ENCODE measurements at places on chromosomes 16 and 17. TPM values are rescaled to one million over a fixed set of nuclear protein-coding genes. Genes with fewer than 3 reads are reported as not detected.

CES5A gene
- not detected for total RNA-seq

DNA sequence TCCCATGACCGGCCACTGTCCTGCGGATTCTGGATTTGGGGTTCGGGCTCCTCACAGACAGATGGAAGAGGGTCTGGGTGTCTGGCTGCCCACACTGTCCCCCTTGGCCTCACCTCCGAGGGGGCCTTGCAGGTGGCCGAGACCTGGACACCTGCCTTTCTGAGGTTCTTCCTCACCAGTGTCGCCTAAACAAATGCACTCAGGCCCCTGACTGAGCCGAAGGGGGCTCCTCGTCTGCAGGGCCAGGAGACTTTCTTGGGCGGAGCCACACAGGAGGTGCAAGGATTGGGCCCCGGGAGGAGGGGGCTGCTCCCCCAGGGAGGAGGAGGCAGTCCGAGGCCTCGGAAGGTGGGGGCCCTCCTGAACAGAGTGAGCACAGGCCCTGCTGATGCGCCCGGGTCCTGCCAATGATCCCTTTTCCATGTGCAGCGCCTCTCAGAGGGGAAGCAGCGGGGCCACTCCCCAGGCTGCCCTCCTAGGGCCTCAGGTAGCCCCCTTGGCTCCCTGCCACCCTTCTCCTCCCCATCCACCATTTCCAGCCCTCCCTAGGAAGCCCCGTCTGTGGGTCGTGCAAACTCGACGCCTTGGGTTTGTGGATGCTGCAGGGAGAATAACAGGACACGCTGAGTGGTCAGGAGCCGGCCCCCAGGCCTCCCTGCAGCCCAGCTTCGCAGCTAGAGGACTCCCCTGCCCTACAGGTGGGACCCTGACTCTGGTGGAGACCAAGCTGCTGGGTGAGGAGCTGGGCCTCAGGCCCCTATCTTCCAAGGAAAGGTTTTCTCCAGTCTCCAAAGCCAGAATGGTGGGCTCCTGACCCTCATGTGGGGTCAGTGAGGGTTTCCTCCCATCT is 63.4 kb upstream of the ZNF469 start:
- no peak for DNase-seq
- H3K27ac ChIP-seq, result no peak overlapping the region
- H3K4me1 ChIP-seq, result no peaks in the 10 kb centered on the region
- H3K27me3 ChIP-seq, result no peaks in the 10 kb centered on the region

ITGB3 gene
- 25.5 TPM for total RNA-seq

DNA sequence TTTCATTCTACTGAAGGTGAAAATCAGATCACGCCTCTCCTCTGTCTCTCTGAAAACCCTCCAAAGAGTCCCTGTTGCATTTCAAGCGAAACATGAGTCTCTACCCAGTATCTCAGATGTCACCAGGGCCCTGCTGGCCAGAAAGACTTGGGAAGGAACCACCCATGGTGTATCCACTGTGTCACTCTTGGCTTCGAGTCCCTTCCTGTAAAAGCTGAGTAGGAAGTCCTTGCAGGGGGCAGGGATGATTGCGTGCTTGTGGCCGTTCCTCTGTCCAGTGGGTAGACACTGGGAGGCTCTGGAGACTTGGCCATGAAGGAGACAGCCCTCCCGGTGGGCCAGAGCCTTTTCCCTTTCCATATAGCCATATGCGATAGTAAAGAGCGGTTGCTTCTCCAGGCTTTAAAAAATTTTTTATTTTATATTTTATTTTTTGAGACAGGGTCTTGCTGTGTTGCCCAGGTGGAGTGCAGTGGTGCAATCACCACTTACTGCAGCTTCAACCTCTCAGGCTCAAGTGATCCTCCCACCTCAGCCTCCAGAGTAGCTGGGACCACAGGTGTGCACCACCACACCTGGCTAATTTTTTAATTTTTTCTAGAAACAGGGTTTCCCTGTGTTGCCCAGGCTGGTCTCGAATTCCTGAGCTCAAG is 19.0 kb upstream of the RMI2 start:
- H3K27me3 ChIP-seq, result no peaks in the 10 kb centered on the region
- DNase-seq, result no peak
- peak overlapping the region; percentile 64 for H3K27ac ChIP-seq
- H3K4me3 ChIP-seq, result no peak overlapping the region
- H3K36me3 ChIP-seq, result no peaks in the 10 kb centered on the region

DNA sequence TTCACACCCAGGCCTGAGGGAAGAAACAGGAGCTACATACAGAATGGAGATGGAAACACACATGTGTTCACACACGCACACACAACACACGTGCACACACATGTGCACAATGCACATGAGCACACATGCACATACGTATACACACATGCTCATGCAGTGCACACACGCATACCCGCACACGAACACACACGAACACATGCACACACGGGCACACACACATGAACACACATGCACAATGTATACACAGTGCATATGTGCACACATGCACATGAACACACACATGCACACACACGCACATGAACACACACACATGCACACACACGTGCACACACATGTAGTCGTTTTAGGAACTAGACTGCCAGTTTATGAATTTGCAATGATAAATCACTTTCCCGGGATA is 49.3 kb upstream of the CDR2 start:
- DNase-seq, result no peak
- no peaks in the 10 kb centered on the region for H3K27me3 ChIP-seq
- no peak overlapping the region for H3K4me3 ChIP-seq
- H3K36me3 ChIP-seq, result no peaks in the 10 kb centered on the region

- H3K27ac ChIP-seq, result no peak within 1 kb of the TSS
- H3K4me1 ChIP-seq, result no peaks in the 10 kb centered on the region
- no peak within 1 kb of the TSS for H3K4me3 ChIP-seq
- no peaks in the 10 kb centered on the region for H3K27me3 ChIP-seq
- H3K36me3 ChIP-seq, result no peaks in the 10 kb centered on the region
Observed at GRCh38 chr17:41489531-41489930, at the start of gene KRT36. Gene KRT36 (minus strand): TSS chr17:41489910. CDS start chr17:41489864, 46 bp downstream.

NPIPB8 gene
- total RNA-seq, result not detected

GRCh38 chr16:85441189-85441889 is 171.8 kb upstream of the GSE1 start:
- no peak for DNase-seq
- no peaks in the 10 kb centered on the region for H3K27me3 ChIP-seq
- H3K27ac ChIP-seq, result no peak overlapping the region
- no peaks in the 10 kb centered on the region for H3K36me3 ChIP-seq
- no peak overlapping the region for H3K4me3 ChIP-seq

CORO1A gene
- 12.7 TPM for total RNA-seq

GRCh38 chr16:56716761-56717160 is 13.2 kb upstream of the NUP93 start:
- no peak overlapping the region for H3K27ac ChIP-seq
- DNase-seq, result no peak
- no peaks in the 10 kb centered on the region for H3K36me3 ChIP-seq
- no peaks in the 10 kb centered on the region for H3K4me1 ChIP-seq
- no peaks in the 10 kb centered on the region for H3K27me3 ChIP-seq

TNFRSF13B gene
- not detected for total RNA-seq

GRCh38 chr16:10181196-10182162 is 749 bp downstream of the GRIN2A start:
- H3K36me3 ChIP-seq, result no peaks in the 10 kb centered on the region
- H3K27ac ChIP-seq, result no peak overlapping the region
- H3K4me3 ChIP-seq, result peak overlapping the region; percentile 5
- DNase-seq, result peak; percentile 32
- H3K4me1 ChIP-seq, result peaks cover 13% of the 10 kb centered on the region
- no peaks in the 10 kb centered on the region for H3K27me3 ChIP-seq

PDE6G gene
- 2.1 TPM for total RNA-seq

SSTR5 gene
- not detected for total RNA-seq

DNA sequence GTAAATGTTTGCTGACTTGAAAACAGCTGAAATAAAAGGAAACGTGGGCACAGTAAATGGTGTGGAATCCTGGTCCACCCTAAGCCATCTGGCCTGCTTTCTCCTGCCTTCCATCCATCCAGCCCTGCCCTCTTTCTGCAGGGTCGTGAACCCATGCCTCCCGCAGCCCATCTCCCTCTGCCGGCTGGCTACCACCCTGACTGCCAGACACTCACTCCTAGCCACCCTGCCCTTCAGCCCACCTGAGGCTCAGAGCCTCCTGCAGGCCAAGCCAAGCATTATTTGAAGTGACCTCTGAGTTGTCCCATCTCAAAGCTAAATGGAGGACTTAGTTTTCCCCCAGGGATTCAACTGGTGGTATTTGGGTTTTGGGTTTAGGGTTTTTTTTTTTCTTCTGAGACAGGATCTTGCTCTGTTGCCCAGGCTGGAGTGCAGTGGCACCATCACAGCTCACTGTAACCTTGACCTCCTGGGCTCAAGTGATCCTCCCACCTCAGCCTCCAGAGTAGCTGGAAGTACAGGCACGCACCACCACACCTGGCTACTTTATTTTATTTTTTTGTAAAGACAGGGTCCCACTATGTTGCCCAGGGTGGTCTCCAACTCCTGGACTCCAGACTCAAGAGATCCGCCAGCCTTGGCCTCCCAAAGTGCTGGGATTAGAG is 8.4 kb downstream of the ZDHHC1 start:
- H3K27ac ChIP-seq, result peak overlapping the region; percentile 85
- no peaks in the 10 kb centered on the region for H3K36me3 ChIP-seq
- no peaks in the 10 kb centered on the region for H3K27me3 ChIP-seq

DNA sequence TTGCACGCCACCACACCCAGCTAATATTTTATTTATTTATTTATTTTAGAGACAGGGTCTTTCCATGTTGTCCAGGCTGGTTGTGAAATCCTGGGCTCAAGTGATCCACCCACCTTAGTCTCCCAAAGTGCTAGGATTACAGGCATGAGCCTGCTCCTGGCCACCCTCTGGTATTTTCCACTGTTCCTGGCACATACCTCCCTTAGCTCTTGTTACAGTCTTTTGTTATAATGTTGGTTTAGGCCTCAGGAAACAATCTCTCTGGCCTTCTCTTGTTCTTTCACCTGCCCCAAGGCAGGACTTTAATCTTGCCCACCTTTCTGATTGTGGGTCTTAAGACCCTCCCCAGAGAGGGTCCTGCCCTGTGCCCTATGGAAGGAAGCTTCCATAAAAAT is 3.6 kb upstream of the CYTH1 start:
- DNase-seq, result no peak
- no peaks in the 10 kb centered on the region for H3K36me3 ChIP-seq

DDX28 gene
- 14.1 TPM for total RNA-seq

DNA sequence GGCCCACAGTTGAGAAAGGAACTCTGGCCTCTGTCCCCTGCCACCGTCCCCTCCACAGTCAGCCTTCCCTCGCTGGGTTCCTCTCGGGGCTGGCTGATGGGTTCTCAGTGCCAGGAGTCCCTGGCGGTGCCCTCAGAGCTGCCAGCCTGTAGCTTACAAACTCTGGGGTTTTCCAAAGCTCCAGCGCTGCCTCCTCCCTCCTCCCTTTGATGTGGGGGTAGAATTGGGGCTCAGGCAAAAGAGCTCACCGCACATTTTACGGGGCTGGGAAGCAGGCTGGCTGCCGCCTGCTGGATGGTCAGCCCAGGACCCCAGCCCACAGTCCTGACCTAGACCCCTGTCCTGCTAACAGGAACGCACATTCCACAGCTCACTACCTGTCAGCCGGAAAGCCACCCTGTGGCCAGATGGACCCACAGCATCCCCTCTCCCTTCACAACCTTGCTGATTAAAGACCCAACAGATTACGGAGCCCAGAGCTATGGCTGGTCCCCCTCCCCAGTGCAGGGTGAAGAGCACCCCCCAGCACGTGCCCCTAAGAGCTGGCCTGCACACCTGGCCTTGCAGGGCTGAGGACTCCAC is 6.0 kb downstream of the VASN start:
- no peaks in the 10 kb centered on the region for H3K4me1 ChIP-seq
- H3K36me3 ChIP-seq, result no peaks in the 10 kb centered on the region
- H3K27ac ChIP-seq, result peak overlapping the region; percentile 96
- DNase-seq, result no peak
- H3K27me3 ChIP-seq, result no peaks in the 10 kb centered on the region

DNA sequence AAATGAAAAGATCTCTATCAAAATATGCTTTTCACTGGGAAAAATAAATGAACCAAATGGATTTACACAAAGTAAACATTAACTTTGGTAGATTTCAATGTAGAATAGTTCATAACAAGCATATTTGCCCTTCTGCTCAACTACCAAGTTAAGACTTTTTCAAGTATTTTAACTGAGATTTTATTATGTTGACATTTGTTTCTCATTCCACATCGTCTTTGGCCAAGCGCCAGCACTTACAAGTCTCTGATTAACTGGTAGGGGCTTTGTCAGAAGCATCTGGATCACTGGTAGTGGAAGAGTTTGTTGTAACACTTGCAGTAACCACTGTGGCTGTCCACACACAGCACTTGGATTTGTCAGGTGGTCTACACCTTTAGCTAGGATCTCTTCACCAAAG is 22.9 kb downstream of the SLFN12L start:
- no peaks in the 10 kb centered on the region for H3K4me1 ChIP-seq
- no peak for DNase-seq
- H3K27me3 ChIP-seq, result no peaks in the 10 kb centered on the region
- H3K27ac ChIP-seq, result no peak overlapping the region
- no peaks in the 10 kb centered on the region for H3K36me3 ChIP-seq
- no peak overlapping the region for H3K4me3 ChIP-seq

SKAP1 gene
- total RNA-seq, result 0.51 TPM

GAST gene
- total RNA-seq, result not detected

ALDH3A2 gene
- total RNA-seq, result 75.4 TPM

SMIM22 gene
- 4.6 TPM for total RNA-seq

- H3K27me3 ChIP-seq, result no peaks in the 10 kb centered on the region
- H3K27ac ChIP-seq, result peak within 1 kb of the TSS; percentile 82
- H3K4me1 ChIP-seq, result peaks cover 35% of the 10 kb centered on the region
Observed at GRCh38 chr17:18258356-18259038, at the start of gene FLII. Gene FLII (minus strand): TSS chr17:18258738. CDS start chr17:18258690, 48 bp downstream.

DNA sequence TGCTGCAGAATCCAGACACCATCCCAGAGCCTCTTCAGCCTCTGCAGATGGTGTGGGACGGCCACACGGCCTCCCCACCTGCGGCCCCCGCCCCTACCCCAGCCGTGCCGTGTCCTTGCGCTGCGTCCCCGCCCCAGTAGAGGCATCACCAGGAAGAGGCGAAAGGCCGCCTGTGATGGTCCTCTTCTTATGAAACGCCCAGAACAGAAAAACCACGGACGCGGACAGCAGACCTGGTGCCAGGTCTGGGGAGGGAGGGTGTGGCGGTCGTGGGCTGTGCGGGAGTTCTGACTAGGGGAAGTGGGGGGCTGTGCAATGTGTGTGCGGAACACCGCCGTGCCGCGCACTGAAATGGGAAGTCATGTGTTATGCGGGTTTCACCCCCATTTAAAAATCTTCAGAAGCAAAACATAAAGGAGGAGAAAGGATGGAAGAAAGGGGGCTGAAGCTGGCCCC is 25.5 kb downstream of the ACSF3 start:
- H3K36me3 ChIP-seq, result no peaks in the 10 kb centered on the region
- H3K27ac ChIP-seq, result no peak overlapping the region
- no peak overlapping the region for H3K4me3 ChIP-seq
- DNase-seq, result no peak
- H3K4me1 ChIP-seq, result no peaks in the 10 kb centered on the region

FBXW10 gene
- total RNA-seq, result not detected

- H3K4me3 ChIP-seq, result no peak overlapping the region
- no peaks in the 10 kb centered on the region for H3K27me3 ChIP-seq
- no peak for DNase-seq
- H3K36me3 ChIP-seq, result no peaks in the 10 kb centered on the region
Observed at GRCh38 chr16:8346294-8346693, 244.0 kb downstream of the TMEM114 start.

- H3K4me3 ChIP-seq, result no peak overlapping the region
- peaks cover 5% of the 10 kb centered on the region for H3K4me1 ChIP-seq
Observed at GRCh38 chr16:66621973-66622372, 17.5 kb downstream of the CMTM3 start.

MKS1 gene
- 19.0 TPM for total RNA-seq

GRCh38 chr17:17958982-17959381 is 13.2 kb downstream of the TOM1L2 start:
- H3K27me3 ChIP-seq, result no peaks in the 10 kb centered on the region
- DNase-seq, result no peak
- H3K4me3 ChIP-seq, result no peak overlapping the region
- no peaks in the 10 kb centered on the region for H3K36me3 ChIP-seq
- peaks cover 19% of the 10 kb centered on the region for H3K4me1 ChIP-seq

MYL11 gene
- total RNA-seq, result not detected

Data from uterus (tissue), 4 donors.